Pancreas (tissue), 10 donors: ENCODE measurements at places on chromosomes 1 and 21.

DNA sequence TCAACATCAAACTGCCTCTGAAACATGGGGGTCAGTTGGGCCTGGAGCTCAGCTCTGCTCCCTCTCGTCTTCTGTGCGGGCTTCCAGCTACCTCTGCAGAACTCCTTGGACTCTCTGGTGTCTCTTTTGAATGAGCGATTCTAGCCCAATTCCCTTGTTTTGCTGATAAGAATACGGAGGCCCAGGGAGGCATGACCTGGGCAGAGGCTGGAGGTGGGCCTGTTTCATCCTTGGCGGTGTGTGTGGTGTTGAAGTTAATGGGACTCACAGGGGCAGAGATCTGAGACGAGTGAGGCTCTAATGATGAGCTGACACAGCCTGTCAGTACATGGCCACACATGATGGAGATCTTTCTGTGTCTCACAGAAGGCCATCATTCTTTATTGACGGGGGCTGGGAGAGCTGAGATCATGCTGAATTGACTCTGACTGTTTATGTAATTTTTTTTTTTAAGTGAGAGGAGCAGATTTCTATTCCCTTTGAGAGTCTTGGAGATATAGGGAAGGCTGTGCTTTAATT, 134.5 kb downstream of the URB2 start:
- no peak for DNase-seq

GRCh38 chr1:185804206-185804605, 70.0 kb downstream of the HMCN1 start:
- no peak for DNase-seq

DNA sequence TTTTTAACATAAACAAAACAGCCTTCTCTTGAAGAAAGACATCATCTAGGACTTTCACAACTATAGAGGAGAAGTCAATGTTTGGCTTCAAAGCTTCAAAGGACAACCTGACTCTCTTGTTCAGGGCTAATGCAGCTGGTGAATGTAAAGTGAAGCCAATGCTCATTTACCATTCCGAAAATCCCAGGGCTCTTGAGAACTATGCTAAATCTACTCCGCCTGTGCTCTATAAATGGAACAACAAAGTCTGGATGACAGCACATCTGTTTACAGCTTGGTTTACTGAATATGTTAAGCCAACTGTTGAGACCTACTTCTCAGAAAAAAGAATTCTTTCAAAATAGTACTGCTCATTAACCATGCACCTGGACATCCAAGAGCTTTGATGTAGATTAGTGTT, 259.8 kb upstream of the NR5A2 start:
- no peak for DNase-seq

DNA sequence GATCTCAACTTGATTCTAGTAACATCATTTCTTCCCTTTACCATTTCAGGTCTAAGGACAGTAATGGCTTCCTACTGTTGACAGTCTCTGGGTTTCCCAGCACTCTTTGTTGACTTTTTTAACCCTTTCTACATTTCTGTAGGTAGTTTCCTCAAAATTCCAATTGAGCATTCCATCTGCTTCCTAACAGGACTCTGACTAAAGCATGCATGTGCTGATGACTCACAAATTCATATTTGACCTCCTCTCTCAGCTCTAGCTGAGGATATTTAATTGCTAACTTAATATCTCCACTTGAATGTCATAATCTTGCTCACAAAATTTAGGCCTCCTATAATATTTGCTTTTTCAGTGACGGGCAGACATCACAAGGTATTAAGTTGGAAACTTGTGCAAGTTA, 93.3 kb upstream of the ZNHIT6 start:
- DNase-seq, result no peak

DNA sequence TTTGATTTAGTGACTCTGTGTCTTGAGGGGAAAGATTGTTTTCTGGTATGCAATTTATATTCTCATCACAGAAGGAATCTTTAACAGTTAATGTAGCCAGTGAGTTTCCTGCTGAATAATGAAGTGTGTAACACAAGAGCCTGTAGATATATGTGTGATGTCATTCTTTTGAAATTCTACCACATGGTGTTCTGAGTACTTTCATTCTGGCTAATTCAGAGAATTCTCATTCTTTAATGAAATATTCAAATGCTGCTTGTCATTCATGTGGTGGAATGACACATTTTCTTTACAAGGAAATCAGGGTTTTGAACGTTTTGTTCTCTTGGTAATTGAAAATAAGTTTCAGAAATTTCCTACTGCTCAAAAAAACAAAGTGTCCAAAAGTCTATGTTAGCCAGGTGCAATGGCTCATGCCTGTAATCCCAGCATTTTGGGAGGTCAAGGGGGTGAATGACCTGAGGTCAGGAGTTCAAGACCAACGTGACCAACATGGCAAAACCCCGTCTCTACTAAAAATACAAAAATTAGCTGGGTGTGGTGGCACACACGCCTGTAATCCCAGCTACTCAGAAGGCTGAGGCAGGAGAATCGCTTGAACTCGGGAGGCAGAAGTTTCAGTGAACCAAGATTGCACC, 79.6 kb downstream of the MAP3K21 start:
- DNase-seq, result no peak

DNA sequence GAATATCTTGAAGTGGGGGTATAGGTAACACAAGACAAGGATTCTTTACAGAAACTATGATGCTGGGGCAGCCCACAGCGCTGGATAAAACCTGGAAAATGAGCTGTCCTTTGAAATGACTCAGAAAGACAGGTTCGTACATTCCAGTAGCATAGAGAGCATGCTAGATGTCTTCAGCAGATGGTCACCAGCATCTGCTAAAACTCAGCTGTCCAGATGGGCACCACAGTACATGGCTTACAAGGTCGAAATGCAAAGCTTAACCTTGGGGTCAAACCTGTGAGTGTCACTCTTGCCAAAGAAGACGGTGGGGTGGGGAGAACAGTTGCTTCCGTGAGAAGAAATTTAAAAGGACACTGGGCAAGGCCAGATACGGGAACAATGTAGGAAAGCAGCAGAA, 41.3 kb upstream of the TRIM45 start:
- no peak for DNase-seq

DNA sequence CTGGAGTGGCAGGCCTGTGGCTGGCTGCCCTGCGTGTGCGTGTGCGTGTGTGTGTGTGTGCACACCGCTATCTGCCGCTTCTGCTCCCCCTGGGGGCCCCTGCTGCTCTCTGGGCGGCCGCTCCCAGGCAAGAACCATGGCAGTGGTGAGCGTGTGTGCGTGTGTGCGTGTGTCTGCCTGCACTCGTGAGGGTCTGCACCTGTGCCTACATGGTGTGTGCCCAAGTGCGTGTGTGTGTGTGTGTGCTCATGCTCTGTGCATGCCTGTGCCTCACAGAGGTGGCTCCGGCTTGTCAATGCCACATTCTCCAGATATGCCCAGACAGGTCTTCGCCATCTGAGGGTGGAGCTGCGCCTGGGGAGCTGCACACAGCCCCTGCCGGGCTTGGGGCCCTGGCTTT, 18.7 kb upstream of the PEX10 start:
- no peak for DNase-seq

DNA sequence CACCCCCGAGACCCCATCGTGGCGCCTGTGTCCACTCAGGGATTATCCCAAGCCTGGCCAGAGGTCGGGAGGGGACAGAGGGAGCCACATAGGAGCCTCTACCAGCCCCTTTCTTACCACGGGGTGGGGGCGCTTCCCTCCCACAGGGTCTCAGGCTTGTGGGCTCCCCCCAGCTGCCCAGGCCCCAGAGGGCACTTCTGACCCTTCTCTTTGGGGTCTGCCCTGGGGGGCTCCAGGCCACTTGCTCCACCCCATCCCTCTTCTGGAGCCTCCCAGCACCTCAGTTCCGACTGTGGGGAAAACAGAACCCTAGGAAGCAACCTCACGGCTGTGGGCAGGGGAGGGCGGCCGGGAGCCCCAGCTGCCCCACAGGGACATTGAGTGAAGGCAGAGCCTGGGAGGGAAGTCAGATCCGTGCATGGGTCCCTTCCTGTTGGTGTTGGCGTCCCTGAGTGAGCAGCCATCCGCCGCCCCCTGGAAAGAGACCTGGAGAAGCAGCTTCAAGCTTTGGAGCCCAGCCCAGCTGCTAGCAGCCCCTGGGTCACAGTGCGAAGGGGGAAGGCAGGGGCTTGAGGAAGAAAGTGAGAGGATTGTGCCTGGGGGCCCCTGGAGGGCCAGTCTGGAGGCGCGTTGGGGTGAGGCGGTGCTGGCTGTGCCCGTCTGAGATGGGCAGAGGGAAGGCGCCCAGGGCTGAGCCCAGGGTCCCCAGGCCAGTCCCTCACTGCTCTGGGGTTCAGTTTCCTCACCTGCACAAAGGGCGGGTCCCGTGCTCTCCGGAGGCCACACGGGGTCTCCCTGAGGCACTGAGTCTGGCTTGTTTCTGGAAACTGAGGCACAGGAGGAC, 22.1 kb downstream of the RRP1 start:
- no peak for DNase-seq

DNA sequence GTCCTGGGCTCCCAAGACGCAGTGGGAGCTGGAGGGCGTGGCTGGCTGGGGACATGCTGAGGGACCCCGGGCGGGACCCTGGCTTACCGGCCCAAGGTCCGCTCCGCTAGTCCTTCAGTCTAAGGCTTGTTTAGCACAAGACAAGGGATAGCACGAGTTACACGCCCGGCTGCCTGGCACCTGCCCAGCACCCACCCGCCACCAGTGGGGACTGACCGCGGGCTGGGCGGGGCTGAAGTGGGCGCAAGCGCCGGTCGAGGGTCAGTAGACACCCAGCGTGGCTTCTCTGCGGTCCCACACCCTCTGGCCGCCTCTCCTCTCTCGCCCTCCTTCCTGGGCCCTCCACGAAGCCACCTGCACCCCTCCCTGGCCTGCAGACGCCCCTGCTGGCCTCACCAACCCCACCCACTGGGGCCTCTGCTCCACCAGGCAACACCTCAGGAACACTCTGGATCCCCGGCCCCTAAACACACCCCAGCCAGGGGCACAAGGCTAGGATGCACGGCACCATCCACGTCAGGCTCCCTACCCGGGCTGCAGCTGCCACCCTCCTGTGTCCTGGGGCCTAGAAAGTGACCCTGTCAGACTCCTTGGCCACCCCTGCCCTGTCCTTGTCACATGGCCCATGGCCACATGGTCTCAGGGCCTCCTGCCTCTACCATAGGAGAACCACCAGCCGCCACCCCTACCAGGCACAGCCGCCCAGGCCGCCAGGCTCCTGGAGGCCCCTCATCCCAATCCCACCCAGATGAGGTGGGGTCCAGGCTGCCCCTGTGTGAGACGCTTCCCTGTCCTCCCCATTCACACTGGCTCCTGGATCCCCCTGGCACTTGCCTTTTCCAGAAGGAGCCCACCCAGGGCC, 6.1 kb downstream of the TAS1R3 start:
- DNase-seq, result no peak

- peak; percentile 54 for DNase-seq
These were observed 1638.3 kb downstream of the MRPL39 start for GRCh38 chr21:23968722-23969647.

DNA sequence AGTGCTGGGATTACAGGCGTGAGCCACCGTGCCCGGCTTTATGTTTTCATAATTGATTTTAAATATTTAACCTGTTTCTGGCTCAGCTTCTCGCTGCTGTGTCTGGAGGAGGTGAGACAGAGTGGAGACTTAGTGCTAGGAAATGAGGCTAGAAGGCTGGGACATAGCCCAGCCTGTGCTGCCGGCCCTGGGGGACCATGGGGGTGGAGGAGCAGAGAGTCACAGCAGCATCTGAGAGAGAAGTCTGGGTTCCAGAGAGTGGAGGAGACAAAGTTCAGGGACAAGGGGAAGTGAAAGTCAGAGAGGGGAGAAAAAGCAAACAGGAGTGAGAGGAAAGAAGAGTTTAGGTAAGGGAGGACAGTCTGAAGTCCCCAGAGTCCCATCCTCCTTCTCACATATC, 71.9 kb downstream of the LHX9 start:
- no peak for DNase-seq

GRCh38 chr1:11494771-11495170, 15.8 kb downstream of the DISP3 start:
- no peak for DNase-seq

DNA sequence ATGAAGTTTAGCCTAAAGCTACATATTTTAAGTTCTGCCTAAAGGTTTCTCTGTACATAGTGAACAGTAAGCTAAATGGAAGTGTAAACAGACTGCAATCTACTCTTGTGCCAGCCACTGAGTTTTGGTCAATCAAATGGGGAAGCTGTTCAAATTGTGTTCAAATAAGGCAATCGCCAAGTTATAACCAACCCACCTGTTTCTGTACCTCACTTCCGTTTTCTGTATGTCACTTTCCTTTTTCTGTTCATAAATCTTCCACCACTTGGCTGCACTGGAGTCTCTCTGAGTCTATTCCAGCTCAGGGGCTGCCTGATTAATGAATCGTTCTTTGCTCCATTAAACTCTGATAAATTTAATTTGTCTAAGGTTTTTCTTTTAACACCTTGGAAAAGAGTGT, 10.8 kb upstream of the THEM4 start:
- no peak for DNase-seq

DNA sequence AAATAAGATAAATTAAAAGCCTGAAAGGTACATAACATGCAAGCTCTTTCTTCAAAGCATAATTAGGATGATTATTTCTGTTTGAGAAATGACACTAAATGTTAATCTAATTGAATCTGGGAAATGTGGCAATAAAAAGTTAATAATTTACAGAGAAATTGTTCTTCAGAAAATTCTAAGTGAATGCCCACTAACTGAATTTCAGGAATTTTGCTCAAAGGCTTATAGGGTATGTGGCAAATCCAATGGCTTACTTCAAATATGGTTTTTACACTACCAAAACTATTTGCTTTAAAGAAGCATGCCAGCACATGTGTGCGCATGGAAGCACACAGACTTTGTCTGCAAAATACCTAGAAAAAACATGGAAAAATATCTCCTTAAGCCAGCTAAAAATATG, 186.6 kb upstream of the FOXD3 start:
- no peak for DNase-seq

DNA sequence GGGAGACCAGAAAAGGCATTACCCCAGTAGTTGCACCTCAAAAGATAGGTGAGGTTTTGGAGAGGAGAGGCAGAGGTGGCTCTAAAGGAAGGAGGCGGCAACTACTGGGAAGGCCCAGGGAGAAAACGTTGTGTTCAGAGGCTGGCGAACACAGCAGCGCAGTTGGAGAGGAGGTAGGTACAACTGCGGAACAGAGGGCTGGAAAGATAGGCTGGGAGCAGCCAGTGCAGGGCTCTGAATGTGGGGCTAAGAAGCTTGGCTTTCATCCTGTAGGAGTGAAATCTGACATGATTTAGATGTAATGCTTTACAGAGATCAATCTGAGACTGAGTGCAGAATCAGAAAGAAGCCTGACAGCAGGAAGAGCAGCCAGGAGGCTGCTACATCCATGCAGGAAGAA, 13.0 kb downstream of the RIMS3 start:
- no peak for DNase-seq
